Small intestine (tissue), 16 donors: ENCODE measurements at places on chromosomes 7 and 10.

DNA sequence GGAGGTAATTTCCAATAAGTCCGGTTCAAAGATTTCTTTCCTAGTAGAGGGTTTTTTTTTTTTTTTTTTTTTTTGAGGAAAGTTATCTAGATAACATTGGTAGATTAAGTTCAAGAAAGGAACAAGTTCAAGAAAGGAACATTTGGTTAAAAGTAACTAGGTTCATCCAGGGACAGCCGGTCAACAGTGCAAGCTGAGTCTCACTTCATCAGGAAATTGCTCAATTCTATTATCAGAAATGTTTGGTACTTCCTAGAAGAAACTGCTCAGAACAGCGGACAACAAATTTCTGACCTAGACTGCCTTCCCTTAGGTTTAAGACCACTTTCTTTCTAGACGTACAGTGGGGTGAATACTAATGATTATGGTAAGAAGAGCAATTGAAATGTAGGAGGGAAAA, 3.7 kb upstream of the IL2RA start:
- DNase-seq, result no peak

GRCh38 chr10:32980558-32981468, 22.8 kb upstream of the ITGB1 start:
- peak; percentile 94 for DNase-seq

DNA sequence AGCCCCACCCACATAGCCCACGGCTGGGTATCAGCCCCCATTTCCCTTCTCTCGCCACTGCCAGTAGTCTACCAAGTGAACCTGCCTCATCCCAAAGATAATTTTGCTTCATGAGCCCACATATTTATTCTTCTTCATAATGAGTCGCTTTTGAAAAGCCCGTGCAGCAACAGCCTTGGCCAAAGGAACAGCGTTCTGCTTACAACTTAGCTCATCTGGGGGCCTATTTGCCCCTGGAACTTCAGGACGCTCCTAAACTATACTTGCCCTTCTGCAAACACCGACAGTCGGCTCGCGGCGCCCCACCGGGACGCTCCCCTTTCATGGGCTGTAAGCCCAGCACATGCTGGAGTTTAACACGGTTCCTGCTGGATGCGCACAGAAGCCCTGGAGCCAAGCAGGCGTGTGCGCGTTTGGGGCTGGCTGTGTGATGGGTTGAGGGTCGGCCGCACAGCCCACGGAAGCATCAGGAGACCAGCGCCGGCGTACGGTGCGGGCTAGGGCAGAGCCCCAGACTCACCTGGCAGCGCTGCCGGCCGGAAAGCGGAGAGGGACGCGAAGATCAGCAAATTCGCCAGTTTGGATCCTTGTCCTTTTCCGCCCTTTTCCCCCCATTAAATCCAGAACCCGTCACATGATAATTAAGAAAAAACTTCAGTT, 370 bp downstream of the TMEM60 start:
- no peak for DNase-seq

DNA sequence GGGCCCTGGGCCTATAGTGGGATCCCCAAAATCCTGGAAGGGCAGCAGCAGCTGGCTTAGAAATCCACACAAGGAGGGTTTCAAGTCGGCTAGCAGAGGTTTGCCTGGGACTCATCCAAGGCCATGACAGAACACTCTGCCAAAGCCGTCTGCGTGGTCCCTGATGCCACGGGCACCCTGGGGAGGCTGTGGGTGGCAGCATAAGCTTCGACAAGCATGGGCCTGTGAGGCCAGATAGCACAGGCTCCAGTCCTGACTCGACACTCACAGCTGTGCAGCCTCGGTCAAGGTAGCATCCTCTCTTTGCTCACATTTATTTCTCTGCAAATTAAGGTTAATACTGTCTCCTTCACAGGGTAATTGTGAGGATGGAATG, 138.3 kb downstream of the JCAD start:
- DNase-seq, result no peak

- DNase-seq, result peak; percentile 58
Measured at GRCh38 chr10:109956454-109957091, 33.3 kb upstream of the XPNPEP1 start.

GRCh38 chr10:86260564-86260963, 106.0 kb downstream of the GRID1 start:
- DNase-seq, result no peak

- DNase-seq, result no peak
Measured at GRCh38 chr10:48872234-48872633, 67.4 kb downstream of the LRRC18 start.

DNA sequence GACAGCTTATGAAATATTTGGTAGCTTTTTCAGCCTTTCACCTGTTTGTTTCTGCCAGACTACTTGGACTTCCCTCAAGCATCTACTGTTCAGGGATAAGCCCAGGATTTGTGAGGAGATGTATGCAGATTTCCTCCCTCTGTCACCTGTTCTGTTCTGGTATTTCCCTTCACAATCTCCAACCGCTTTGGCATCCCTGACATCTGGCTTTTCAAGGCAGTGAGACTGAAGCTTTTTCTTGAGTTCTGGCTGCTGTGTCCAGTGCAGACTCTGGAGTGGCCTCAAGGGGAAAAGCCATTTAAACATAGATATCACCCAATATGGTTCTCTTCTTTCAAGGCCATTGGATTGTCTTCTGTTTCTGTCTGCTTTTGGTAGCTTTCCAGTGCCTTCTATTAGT, 369.7 kb downstream of the LRMDA start:
- no peak for DNase-seq

DNA sequence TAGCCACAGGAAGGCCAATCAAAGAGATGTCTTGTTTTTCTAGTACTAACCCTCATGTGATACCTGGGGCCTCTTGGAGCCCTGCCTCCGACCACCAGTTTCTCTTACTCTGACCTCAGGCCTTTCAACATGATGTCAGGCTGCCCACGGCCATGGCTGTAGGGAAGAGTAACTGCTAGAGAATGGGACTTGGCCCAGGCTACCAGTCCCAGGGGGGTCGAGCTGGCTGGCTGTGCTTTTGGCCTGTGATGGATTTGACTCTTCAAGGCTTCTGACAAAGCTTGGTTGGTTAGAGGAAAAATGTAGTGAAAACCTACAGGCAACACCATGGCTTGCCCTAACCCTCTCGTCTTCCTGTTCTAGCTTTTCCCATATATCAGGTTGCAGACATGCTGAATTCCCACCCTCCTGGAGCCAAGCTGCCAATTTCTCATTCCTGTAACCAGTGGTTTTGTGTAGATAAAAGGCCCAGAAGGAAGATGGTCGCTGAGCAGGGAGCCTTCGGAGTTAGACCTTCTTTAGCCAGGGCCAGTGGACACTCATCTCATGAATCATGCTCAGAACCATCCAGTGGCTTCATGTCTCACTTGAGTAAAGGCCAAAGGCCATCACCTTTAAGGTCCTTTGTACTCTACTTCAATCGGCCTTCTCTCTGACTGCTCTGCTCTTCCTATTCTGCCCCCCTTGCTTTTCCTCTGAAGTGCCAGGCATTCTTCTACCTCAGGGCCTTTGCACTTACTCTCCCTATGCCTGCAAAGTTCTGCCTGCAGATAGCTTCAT, 19.7 kb downstream of the SUFU start:
- DNase-seq, result no peak

GRCh38 chr10:125551247-125551646, 131.7 kb downstream of the TEX36 start:
- DNase-seq, result no peak

DNA sequence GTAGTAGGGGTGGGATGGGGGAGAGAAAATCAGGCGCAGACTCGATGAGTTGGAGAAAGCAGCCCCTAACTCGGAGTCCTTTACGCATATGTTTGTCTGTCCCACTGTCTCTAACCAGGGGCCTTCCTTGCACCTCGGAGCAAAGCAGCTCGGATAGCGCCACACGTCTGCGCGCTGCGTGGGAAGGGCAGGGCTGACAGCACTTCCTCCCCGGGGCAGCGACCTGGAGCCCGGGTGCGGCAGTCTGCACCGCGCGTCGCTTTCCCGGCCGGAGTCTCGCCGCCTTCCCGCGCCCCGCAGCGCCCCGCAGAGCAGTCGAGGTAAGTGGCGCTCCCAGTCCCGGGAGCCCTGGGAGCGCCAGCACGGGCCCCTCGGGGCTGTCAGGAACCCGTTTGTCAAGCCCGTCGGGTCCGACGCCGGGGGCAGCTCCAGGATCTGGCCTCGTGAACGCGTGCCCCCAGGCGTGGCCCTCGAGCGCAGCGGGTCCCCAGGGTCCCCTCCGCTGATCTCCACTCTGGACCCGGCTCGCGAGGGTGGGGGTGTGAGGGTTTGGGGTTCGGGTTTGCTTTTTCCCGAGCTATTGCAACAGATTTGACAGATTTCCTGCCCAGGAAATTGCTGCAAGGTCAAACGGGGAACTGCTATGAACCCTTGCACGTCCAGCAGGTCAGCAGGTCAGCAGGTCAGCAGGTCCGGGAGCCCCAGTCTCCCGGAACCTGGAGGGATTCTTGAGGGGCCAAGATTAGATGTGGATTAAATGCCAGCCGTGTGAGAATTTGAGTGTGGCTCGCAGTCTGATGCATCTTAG, 597 bp downstream of the APBB1IP start:
- peak; percentile 33 for DNase-seq

GRCh38 chr7:24842449-24843241, 85.4 kb upstream of the GSDME start:
- no peak for DNase-seq

DNA sequence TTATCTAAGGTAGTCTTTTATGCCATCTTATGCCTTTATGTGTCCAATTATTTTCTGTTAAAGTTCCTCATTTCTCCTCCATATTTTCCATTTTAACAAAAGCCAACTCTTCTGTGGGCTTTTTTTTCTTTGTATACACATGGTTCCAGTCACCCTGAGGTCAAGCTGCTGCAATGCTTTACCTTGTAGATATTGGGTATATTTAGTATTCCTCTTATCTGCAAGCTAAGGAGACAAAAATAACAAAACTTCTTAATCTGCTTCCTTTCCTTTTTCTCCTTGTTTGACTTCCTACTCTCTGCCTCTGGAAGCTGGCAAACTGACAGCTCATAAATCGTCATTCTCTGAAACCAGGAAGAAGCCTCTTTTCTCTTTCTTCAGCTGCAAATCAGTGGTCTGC, 885.0 kb upstream of the LRRN3 start:
- no peak for DNase-seq

DNA sequence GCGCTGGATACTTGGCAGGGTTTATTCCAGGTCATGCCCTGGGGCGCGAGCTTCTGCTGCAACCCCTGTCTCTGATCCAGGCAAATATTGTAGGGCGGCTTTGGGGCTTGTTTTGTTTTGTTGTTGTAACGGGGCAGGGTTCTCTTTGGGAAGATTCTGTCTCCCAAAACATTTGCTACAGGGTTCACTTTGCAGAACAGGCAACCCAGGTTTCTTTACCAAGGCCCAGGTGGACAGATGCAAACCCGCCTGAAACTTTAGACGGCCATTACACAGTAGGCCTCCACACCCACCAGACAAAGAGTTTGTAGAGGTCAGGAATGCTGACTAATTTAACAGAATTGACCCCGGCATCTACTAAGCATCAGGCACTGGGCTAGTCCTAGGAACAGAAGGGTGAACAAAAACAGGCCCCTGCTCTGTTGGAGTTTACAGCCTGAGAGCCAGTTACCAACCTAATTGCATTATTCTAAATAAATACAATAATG, 567 bp upstream of the CDCA7L start:
- DNase-seq, result no peak

- DNase-seq, result no peak
Measured at GRCh38 chr7:129702316-129702715, 90.8 kb downstream of the NRF1 start.

DNA sequence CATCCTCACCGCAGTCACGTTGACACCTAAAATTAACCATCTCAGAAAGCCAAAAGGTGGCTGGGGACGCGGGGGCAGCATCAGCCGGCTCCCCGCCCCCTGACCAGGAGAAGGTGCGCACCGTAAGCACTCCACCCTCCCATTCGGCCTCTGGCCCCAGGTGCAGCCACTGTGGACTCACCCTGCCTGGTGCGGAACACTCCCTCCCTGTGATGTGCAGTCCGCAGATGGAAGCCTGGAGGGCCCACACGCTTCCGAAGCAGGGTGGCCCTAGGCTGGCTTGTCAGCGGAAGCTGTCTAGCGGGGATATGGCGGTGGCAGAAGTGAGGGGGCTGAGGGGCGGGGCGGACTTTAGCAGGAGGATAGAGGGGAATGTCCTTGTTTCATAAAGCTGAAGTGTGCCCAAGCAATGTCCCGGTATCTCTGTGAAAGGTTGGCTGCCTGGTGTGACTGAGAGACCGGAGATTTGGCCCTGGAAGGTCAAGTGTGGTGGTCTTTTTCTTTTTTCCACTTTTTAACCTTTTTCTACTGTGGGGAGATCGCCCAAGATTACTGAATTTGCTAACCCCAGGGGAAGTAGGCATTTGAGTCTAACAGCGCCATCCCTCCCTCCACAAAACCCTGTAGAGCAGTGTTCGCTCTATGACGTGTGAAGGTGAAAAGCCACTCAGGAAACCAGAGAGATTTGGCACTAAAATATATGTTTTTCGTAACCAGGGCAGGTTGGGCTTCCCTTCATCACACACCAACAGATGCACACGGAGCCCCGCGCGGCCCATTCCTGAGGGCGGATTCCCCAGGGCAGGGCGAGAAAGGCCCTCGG, 74.7 kb downstream of the CXCL12 start:
- DNase-seq, result no peak

DNA sequence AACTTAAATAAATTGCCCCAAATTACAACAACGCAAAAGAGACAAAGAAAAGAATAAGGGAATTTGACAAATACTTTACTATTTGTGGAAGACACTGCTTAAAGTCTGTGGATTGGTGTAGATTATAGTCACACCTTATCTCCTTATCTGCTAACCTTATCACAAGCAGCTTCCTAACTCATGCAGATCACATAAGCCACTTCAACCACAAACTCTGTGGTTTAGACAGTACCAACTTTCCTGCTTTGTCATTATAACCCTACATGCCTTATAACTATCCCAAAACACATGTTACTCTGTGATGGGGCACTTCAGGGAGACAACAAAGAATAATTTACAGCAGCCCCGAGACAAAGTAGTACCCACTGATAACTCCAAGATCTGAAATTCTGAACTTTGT, 41.5 kb upstream of the PPP3CB start:
- DNase-seq, result no peak

DNA sequence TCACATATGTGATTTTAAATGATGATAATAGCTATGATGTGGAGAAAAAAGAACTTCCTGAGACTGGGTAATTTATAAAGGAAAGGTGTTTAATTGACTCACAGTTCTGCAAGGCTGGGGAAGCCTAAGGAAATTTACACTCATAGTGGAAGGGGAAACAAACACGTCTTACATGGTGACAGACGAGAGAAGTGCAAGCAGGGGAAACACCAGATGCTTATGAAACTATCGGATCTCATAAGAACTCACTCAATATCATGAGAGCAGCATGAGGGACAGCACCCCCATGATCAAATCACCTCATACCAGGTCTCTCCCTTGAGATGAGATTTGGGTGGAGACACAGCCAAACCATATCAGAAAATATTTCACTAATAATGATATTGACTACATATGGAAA, 4.1 kb upstream of the LIPN start:
- no peak for DNase-seq

DNA sequence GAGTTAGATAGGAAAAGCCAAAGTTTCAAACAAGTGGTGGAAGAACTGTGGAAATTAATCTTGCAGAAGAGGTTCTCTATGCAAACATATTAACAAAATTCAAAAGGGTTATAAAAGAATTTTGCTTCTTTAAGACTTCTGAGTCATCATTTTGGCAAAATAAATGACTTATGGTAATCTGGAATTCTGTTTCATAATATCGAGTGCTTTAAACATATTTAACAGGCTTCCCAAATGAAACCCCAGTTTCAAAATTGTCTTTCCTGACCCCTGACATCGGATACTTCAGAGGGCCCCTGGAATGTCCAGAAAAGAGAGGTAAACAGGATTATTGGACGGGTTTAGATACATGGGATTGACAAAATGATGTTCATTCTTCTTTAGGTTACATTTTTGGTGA, 444.6 kb downstream of the HTR7 start:
- DNase-seq, result no peak
